Activated T-helper 2 cell treated with anti-CD3 and anti-CD28 coated beads, Interferon-gamma antibody, Interleukin-2, Interleukin-4, amounts not matched to agents 10 μg/mL and 5 μg/mL and 100 μg/mL, durations not matched to agents 14 hours and 24 hours and 36 hours (primary cell): ENCODE measurements at places on chromosomes 2 and 18. TPM values are rescaled to one million over a fixed set of nuclear protein-coding genes. Genes with fewer than 3 reads are reported as not detected.

DNA sequence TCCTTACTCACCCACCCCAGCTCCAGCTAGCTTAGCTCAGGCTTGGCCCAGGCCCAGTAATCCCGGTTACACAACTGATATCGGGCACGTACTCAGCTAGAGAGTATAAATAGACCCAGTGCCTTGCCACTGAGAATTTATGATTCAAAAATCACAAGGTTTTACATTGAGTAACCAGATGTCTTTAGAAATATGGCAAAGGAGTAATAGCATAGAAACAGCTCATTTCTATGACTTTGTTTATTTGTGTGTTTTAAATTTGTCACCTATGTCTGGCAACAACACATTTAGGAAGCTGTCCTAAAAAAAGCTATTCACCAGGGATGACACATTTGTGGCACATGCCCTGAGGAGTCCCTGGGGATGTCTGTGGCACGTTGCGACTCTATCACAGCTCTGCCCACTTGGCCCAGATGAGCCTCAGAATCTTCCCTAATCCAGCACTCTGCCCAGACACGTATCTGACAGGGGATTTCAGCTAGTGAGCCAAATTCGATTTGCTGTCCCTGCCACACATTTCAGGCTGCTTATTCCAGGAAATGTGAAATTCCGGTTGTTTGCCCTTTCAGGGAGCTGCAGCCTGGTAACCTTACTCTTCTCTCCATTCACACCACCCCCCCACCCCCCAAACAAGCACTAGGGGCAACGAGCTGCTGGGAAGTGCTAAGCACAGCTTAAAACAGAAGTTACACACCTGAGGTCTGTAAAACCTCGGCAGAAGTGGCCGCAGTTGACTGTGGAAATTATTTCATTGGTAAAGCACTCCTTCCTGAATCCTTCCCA lies 85.4 kb upstream of the ZCCHC2 start:
- no peak overlapping the region for H3K27ac ChIP-seq
- DNase-seq = no peak
- no peaks in the 10 kb centered on the region for H3K4me1 ChIP-seq

GRCh38 chr2:189982780-189983394 lies 79.6 kb downstream of the MSTN start:
- no peak for DNase-seq
- H3K4me3 ChIP-seq = no peak overlapping the region
- no peaks in the 10 kb centered on the region for H3K4me1 ChIP-seq
- no peak overlapping the region for H3K27ac ChIP-seq
- no peaks in the 10 kb centered on the region for H3K36me3 ChIP-seq

DNA sequence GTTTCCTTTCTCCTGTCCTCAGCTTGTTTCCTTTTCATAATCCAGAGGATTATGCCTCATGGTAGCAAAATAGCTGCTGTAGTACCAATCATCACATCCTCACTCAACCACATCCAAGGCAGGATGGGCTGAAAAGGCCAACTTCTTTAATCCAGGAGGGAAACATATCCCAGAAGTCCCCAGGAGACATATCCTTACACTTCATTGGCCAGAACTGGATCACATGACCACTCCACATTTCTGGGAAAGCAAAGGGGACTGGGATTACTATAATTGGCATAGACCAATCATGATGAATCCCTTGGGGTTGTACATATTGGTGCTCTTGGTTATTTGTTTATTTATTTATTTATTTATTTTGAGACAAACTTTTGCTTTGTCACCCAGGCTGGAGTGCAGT lies 54.0 kb upstream of the LYPD6B start:
- DNase-seq = no peak
- no peak overlapping the region for H3K27ac ChIP-seq
- peaks cover 14% of the 10 kb centered on the region for H3K36me3 ChIP-seq

DNA sequence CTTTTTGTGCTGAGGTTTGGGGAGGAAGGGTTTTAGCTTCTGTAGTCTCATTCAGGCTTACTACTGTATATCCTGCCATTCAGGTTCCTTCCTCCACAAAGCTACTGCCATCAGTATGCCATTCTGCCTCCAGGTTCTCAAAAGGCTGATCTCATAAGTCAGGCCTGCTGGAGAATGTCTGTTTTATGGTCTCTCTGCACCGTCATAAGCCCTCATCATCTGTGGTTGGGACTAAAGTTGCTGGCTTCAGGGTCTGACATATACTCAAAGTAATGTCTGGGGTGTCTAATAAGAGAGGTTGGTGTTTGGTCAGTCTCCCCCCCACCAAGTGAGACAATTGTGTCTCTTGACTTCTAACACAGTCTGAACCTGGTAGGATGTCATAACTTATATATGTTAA lies 36.2 kb upstream of the CCBE1 start:
- no peak overlapping the region for H3K27ac ChIP-seq
- H3K27me3 ChIP-seq = peaks cover 2% of the 10 kb centered on the region

DNA sequence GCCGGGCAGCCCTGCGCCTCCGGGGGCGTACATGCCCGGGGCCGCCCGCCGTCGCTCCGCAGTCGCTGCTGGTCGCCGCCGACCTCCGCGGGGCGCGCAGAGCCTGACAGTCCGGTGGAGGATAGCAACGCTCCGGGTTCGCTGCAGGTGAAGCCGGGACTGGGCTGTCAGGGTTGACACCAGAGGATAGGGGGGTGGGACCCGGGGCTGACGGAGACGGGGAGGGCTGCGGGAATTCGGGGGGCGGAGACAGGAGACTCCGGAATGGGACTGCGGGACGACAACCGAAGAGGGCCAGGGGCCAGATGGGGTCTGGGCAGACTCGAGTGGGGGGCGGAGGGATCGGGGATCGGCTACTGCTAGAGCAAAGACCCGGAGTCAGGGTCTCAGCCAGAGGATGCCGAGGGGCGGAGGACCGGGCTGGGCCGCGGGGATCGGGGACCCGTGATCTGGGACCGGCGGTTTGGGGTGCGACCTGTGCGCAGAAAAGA lies 403 bp downstream of the TMEM127 start:
- peaks cover 63% of the 10 kb centered on the region for H3K36me3 ChIP-seq
- peak overlapping the region; percentile 98 for H3K27ac ChIP-seq
- H3K4me1 ChIP-seq = peaks cover 38% of the 10 kb centered on the region
- DNase-seq = no peak

- no peaks in the 10 kb centered on the region for H3K27me3 ChIP-seq
- H3K36me3 ChIP-seq = no peaks in the 10 kb centered on the region
- H3K4me3 ChIP-seq = no peak overlapping the region
- no peak overlapping the region for H3K27ac ChIP-seq
Observed at GRCh38 chr2:220701115-220701514, 871.0 kb downstream of the EPHA4 start.

GRCh38 chr2:6523476-6523875 lies 342.2 kb downstream of the CMPK2 start:
- no peaks in the 10 kb centered on the region for H3K36me3 ChIP-seq
- no peak overlapping the region for H3K27ac ChIP-seq
- DNase-seq = no peak
- H3K4me3 ChIP-seq = no peak overlapping the region
- no peaks in the 10 kb centered on the region for H3K27me3 ChIP-seq

- no peak overlapping the region for H3K4me3 ChIP-seq
- H3K27ac ChIP-seq = no peak overlapping the region
- no peak for DNase-seq
- H3K36me3 ChIP-seq = no peaks in the 10 kb centered on the region
- peaks cover 41% of the 10 kb centered on the region for H3K4me1 ChIP-seq
- no peaks in the 10 kb centered on the region for H3K27me3 ChIP-seq
Observed at GRCh38 chr2:12711339-12711738, 5.4 kb upstream of the TRIB2 start.

NEU4 gene
- total RNA-seq = 3.2 and 3.9 TPM in 2 replicates

CNTNAP5 gene
- not detected in 2 replicates for total RNA-seq

ZC3H6 gene
- total RNA-seq = 8.0 and 8.2 TPM in 2 replicates

NMUR1 gene
- 0.16 and 0.28 TPM in 2 replicates for total RNA-seq

KIF1A gene
- 0.97 and 2.2 TPM in 2 replicates for total RNA-seq

CD302 gene
- 1.1 and 1.5 TPM in 2 replicates for total RNA-seq
